Hippocampal formation (tissue), 2 donors: ENCODE measurements at places on chromosomes 3 and 15.
A peak's percentile ranks its signal among the peaks of the same experiment; 100 is the strongest.

DNA sequence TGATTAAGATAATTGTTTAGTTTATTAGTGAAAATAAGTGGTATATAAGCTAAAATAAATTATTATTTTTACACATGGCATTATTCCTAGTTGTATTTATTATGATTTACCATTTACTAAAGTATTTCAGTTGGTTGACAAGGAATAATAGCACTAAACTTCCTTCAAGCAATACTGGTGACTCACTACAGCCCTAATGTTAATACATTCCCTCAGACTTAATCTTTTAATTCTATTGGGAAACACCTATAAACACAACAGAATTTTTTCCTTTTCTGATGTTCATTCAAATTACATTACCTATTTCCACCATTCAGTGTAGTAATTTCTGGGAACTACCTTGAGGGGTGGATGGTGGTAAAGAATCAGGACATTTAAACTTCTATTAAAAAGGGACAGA, 264.0 kb downstream of the TIGIT start:
- no peak for DNase-seq

DNA sequence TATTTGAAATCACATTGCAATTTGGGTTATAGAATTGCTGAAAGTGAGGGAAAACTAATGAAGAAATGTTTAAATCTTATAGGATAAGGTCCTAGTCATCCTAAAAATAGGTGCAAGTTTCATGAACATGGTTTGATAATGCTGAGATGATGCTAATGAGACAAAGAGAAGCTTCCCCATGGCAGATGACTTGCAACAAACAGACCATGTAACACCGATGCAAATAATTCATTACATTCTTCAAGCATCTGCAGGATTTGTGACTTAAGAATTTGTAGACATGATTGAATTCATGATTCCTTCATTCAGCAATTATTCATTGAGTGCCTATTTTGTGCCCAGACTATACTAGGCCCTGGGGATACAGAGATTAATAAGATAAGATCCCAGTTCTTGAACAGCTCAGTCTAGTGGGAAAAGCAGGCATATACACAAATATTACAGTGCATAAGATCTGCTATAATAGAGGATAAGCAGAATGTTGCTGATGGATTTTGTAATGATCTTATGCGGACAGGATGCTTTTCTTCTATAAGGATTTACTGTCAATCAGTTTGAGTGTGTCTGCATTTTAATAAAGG, 367.9 kb upstream of the GBE1 start:
- DNase-seq, result no peak

DNA sequence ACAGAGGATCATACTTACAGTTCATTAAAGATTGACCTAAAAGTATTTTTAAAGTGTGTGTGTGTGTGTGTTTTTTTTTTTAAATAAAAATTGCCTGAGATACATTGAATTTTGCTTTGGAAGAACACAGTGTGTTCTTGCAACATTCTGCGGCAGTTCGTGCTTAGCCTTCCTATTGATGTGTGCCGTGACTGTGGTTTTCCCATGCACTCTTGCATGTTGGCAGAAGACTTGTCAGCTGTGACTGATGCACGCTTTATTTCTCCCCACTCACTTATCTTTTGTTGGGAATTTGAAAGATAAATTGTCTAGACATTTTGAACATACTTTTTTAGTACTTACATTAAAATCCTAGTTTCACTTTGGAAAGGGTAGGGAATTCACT, 136.3 kb upstream of the LRRFIP2 start:
- DNase-seq, result no peak

DNA sequence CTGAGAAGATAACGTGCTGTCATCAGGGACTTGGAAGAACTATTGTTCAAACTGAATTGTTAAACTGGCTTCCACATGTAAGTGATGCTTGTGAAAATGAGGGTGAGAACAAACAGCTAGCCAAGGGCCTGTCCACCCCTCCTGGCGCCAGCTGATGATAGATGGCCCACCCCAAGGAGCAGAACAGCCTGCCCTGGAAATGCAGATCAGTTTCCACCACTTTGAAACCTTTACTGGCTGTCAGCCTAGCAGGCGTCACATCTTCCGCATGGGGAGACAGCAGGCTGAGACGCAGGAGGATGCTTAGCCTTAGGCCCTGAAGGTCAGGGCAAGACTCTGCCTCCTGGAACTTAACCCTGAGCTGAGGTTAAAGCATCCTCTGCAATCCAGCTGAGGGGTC, 6.4 kb upstream of the SLC51B start:
- DNase-seq, result no peak

- DNase-seq, result no peak
These were observed 583.9 kb downstream of the NTRK3 start for GRCh38 chr15:87672309-87673288.

DNA sequence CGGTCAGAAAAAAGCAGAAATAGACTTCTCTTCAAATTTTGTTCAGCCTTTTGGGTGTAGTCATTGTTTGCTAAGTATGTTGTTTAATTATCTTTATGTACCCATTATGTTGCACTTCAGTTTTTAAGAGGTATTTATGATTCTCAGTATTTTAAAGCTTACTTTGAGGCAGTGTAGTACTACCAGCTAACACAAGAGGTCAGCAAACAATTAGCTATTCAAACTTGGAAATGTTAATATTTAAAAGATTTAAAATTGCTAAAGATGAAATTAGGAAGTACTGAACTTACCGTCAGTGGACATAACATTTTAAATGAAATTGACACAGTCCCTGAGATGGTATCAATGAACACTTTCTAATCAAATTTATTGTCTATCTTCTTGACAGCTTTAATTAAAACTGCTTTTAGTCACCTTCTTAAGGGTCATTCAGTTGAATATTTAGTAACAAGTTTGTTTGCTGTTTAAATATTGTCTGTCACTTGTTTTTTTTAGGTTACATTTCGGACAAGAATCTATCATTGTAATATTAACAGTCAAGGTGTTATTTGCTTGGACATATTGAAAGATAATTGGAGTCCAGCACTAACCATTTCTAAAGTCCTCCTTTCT, 28.1 kb downstream of the NKIRAS1 start:
- peak; percentile 39 for DNase-seq

GRCh38 chr3:98518816-98519215, 3.9 kb downstream of the CLDND1 start:
- peak; percentile 93 for DNase-seq

DNA sequence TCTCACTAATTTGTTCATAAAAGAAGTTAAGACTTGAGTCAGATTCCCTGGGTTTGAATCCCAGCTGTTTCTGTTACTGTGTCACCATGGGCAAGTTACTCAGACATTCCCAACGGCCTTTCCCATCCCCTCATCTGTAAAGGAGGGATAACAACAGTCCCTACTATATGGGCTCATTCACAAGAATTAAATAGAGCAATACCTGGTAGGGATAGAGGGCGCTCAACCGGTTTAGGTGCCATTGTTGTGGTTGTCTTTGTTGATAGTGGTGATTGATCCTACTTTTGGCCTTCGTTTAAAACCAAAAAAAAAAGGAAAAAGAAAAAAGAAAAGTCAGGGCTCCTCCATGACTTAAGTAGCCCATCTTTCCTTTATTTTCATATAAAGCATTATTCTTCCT, 563.1 kb downstream of the GRM7 start:
- no peak for DNase-seq

DNA sequence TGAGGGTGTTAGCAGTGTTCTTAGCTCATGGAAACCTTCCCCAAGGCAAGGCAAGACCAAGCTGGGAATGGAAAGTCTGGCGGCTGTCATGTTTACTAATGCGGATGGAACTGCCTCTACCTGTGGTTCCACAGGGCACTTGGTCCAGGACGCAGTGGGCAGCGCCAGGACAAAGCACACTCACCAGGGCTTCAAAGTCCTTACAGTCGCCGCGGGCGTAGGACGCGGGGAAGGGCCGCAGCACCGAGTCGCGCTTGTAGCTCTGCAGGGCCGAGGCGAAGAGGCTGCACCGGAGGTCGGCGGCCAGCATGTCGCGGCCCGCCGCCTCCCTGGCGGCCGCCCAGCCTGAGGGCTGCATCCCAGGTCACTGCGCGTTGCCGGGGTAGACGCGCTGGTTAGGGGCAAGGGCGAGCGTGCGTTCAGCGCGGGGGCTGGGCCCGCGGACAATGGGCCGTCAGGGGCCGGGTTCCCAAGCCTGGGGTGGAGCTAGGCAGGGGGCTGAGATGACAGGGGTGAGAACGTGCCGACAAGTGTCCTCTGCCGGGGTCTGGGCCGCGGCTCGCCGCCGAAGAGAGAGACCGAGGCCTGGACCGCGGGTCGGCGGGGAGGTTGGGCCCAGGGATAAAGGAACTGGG, 497 bp downstream of the PARP16 start:
- peak; percentile 56 for DNase-seq

GRCh38 chr3:160671231-160671630, 5.7 kb upstream of the ARL14 start:
- DNase-seq, result no peak

DNA sequence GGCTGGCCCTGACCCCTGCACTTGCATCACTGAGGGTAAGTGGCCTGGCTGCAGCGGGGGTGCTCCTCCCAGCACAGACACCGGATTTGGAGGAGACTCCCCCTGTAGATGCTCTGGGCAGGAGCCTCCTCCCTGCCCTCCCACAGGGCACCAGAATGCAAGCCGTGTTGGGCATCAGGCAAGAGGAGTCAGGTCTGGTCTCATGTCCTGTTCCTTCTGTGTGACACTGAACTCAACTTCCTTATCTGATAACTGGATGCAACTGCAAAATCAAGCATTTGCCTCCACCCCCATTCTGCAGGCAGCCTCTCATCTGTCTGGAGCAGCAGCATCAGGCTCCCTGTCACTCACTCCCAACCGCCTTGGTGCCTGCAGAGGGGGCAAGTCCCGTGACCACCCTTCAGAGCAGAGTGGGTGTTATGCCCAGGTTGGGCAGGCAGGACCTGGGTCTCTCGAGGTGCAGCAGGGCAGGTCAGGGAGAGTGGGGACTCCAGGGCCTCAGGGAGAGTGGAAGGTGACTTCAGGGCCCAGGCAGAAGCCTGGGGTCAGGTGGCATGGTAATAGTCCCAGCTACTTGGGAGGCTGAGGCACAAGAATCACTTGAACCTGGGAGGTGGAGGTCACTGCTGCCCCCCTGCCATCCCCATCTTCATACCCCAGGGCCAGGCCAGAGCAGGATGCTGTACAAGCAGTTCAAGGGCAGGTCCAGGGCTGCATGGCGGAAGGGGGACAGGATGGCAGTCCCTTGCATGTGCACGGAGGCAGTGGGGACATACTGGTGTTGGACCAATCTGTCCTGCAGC, 10.5 kb upstream of the RPL29 start:
- no peak for DNase-seq

DNA sequence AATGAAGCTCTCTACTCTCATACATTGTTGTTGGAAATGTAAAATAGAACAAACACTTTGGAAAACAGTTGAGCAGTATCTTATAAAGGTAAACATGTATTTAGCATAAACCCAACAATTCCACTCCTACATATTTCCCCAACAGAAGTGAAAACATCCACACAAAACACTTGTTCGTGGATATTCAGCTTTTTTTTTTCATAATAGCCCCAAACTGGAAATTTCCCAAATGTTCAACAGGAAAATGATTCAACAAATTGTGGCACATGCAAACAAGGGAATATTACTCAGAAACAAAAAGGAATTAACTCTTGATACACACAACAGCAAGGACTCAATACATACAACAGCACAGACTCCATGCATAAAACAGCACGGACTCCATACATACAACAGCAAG, 28.5 kb downstream of the RFTN1 start:
- DNase-seq, result no peak

GRCh38 chr3:137300703-137301102, 342.9 kb downstream of the IL20RB start:
- no peak for DNase-seq

GRCh38 chr3:14431917-14432834, 29.8 kb downstream of the SLC6A6 start:
- peak; percentile 69 for DNase-seq

DNA sequence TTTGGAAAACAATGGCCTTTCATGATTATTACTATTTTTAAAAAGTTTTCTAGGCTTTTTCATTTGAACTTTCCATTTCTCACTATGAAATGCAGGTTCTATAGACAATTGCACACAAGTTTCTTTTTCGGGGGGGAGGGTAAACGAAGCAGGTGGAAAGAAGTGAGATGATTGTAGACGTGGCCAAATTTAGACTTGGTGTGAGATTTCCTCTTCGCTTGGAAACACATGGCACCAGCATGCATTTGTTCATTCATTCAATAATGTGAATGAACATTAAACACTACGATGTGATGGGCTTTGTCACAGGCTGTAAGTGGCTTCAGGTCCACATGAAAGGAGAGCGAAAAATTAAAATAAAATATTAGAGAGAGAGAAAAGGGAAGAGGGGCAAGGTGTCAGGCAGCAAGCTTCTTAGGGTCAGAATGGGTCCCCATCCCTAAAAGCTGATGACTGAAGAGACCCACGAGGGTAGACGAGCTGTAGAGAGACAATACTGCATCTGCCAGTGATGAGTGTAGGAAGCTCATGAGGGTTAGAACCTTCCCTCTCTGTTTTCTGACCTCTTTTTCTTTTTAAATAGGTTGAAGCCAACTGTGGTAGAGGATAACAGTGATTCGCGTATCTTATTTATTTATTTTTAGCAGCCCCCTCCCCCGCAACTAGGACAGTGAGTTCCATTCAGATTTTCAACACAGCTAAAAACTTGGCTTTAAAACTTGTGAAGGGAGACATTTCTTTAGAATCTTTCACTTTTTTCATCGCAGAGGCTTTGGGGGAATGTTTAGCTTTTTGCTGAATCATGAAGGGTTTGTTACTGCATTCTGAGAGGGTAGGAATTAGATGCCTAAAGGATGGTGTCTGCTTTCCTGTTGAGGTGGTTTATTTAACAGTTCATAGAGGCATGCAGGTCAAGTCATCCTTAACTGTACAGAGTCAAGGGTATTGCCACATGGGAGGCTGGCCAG, 36.2 kb downstream of the GAP43 start:
- no peak for DNase-seq

GRCh38 chr3:53613125-53613524, 118.7 kb downstream of the CACNA1D start:
- no peak for DNase-seq

GRCh38 chr3:127689266-127689860, 16.6 kb downstream of the ABTB1 start:
- DNase-seq, result no peak

- DNase-seq, result no peak
These were observed 1.4 kb downstream of the MORF4L1 start for GRCh38 chr15:78873793-78874765.

DNA sequence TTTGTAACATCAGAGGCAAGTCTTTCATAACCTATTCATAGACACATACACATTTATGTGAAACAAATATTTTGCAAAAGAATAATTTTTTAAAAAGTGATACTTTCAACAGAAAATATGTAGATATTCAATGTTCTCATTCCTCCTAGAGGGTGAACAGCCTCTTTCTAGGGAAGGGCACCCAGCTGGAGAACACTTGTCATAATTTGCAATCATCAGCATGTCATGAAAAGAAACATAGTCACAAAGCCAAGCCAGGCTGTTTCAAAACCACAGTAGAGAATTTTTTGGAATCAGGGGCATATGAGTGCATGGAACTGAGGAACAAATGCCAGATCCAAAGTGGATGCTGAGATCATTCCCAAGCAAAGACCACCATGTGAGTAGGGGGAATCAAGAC, 406.9 kb upstream of the ADAMTS9 start:
- DNase-seq, result no peak

GRCh38 chr15:61157933-61158332, 71.2 kb downstream of the RORA start:
- DNase-seq, result no peak
